Amniotic stem cell (primary cell): ENCODE measurements at places on chromosomes 13 and 19.

DNA sequence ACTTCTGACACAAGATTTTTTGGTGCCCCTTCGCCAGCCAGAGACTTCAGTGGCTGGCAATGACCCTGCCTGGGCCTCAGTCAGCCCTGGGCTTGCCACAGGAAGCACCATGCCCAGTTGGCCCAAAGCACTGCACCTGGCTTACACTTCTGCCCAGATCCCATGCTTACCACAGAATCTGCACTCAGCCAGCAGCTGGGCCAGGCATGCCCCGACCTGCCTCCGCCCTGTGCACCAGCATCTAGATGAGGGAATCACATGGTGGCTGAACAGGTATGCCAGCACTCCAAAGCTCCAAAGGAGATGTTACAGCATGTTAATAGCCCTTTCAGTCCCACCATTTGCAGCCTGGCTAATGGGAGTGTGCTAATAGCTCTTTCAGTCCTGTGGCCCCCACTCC is 690.9 kb downstream of the SLITRK6 start:
- DNase-seq, result no peak

DNA sequence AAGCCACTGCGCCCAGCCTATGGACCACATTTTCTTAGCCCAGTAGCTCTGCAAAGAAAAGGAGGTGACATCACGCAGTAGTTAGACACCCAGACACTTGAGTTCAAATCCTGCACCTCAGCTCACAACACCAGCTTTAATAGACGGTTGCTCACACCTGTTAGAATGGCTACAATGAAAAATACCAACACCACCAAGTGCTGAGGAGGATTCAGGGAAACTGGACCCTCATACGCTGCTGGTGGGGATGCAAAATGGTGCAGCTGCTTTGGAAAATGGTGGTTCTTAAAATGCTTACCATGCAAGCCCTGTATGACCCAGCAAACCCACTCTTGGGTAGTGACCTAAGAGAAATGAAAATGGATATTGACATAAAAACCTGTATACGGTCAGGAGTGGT is 11.7 kb upstream of the DOCK6 start:
- DNase-seq, result no peak

- DNase-seq, result peak; percentile 50
Observed at GRCh38 chr19:5340637-5341447, at the start of gene PTPRS. Gene PTPRS (minus strand): TSS chr19:5340812. CDS start chr19:5286140, 54,672 bp downstream.

DNA sequence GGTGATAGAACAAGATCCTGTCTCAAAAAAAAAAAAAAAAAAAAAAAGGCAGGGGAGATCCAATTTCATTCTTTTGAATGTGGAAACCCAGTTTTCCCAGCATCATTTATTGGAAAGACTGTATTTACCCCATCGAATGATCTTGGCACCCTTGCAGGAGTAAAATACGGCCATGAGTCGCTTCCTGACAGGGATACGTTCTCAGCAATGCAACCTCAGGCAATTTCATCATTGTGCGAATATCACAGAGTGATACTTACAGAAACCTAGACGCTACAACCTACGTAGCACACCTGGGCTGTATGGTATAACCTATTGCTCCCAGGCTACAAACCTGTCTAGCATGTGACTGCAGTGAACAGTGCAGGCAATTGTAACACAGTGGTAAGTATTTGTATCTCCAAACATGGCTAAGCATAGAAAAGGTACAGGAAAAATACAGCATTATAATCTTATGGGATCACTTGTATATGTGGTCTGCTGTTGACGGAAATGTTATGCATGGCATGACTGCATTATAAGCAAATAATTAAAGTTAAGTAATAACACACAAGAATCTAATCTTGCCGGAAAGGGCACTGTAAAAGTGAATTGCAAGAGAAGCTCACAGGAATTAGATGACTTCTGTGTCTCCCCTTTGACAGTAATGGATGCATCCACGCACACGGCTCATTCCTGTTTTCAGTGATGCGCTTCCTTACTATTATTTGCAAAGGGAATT is 24.1 kb downstream of the RFX2 start:
- DNase-seq, result no peak

DNA sequence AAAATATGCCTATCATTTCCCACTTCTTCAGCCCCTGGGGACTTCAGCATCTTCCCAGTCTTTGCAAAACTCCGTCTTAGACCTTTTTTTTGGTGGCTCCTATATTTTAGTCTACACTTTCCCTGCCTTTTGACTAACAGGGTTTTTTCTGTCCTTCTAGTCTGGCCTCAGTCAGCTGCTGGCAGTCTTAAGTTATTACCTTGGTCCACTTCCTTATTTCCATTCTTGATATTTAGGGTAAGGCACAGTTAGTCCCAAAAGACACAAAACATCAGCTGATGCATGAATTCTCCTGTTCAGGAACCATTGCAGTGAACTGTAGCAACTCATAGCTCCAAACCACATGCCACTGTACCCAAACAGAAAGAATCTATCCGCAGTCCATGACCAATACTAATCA is 234.6 kb upstream of the RFC3 start:
- no peak for DNase-seq

GRCh38 chr13:52887165-52887564 is 38.7 kb upstream of the PCDH8 start:
- DNase-seq, result no peak

- DNase-seq, result no peak
Observed at GRCh38 chr19:51607077-51607476, 23.1 kb downstream of the SIGLEC5 start.

GRCh38 chr13:22926748-22927400 is 253.9 kb upstream of the SGCG start:
- no peak for DNase-seq

GRCh38 chr13:110684388-110685056 is 21.4 kb downstream of the CARS2 start:
- DNase-seq, result no peak

DNA sequence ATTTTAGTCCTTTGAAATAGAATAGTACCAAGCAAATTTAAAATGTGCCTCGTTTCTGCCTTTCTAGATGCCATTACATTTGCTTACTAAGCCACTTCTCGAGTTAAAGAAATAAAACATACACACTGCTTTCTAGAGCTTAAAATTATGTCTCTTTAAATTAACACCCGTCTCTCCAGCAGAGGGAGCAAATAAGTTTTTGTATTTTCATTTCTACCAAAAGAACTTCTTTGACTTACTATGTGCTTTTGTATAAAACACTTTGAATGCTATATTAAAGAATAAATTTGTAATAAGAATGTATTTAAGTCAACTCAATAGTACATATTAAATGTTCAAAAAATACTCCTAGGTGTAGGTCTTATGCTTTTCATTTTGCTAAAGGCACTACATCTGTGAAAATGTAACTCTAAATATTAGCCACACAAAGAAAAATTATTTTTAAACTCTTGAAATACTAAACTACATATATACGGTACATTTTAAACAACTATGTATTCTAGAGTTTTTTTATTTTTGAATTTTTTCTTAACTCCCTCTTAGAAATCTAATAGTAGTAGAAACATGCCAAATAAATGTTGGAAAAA is 269.3 kb upstream of the MIR17HG start:
- no peak for DNase-seq

DNA sequence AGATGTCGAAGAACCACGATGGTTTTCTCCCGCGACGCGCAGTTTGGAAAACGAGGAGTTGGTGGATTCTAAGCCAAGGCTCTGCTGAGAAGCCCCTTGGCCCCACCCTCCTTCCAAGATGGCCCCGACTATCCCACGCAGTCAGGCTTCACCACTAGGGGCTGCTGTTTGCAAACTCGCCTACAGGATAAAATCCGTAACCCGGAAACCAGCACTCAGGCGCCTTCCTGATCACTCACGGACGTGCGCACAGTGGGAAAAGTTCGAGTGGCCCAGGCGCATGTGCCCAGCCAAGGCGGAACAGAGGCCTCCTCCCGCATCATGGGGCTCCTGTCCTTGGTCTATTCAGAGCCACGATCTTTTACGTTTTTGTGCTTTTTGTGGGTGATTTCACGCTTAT is 19.2 kb upstream of the UQCR11 start:
- DNase-seq, result no peak

- DNase-seq, result no peak
Observed at GRCh38 chr13:29573190-29573589, 22.3 kb downstream of the SLC7A1 start.

GRCh38 chr13:75319254-75319653 is 162.7 kb downstream of the TBC1D4 start:
- no peak for DNase-seq

DNA sequence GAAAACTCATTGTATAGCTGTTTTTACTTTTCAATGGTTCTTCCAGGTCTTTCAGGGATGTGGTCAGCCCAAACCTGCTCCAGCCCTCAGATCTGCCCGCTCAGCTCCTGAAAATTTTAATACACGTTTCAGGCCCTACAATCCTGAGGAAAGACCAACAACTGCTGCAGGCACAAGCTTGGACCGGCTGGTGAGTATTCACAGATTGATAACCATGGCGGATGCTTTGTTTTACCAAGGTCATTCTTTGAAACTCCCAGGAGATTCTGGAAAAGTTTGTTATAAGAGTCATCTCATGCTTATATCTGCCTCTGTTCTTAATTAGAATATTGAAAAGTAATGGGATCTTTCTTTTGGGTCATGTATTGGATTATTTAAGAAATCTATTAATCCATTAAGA is 173.5 kb downstream of the DCT start:
- no peak for DNase-seq

- no peak for DNase-seq
Observed at GRCh38 chr19:16851031-16851712, 22.0 kb downstream of the SIN3B start.
